ENCODE measurements at places on chromosomes 2 and 18. TPM values are rescaled to one million over a fixed set of nuclear protein-coding genes. Genes with fewer than 3 reads are reported as not detected.

Gene DAW1
- total RNA-seq, result not detected

Gene C2orf81
- total RNA-seq, result 0.94 TPM

Gene RGPD3
- 1.5 TPM for total RNA-seq

Gene GPAT2
- 1.3 TPM for total RNA-seq

Gene MYO1B
- 0.73 TPM for total RNA-seq

Gene RNF152
- 0.73 TPM for total RNA-seq

Gene TMEM37
- not detected for total RNA-seq

Gene SERPINB7
- total RNA-seq, result not detected

Gene TXNDC2
- 0.10 TPM for total RNA-seq

Gene CEP192
- 53.2 TPM for total RNA-seq

Gene DARS1
- total RNA-seq, result 65.5 TPM

Data from mononuclear cell (primary cell).